ENCODE measurements at places on chromosomes 12 and 14.

DNA sequence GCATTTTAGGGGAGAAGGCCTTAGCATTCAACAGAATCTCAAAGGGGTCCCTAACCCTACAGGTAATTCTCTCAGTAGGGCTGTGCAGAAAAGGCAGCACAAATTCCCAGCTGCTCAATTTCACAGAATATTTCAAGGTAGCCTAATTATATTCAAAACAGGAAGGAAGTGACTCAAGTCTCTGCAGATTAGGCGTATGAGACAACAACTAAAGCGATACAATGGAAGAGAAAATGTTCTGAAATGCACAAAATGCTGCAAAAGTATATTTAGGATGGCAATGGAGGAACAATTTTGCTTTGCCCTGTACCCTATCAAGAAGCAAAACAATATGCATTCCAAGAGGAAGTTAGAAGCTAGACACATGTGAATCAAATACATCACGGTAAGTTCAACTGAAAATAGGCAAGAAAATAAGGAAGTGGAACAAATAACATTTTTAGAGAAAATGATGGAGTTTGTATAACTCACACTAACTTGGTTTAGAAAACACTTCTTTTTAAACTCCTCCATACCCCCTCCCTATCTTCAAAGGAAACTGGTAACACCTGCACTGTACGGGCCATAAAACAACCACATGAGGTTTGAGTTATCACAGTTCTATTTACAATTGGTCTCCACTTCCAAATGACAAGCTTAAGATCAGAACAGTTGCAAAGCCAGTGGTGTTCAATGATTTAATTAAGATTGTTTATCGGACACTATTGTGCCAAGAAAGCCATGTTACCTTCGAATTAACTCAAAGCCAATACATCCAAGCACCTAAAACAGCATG lies 1.6 kb downstream of the GIT2 start:
- no peak for DNase-seq

DNA sequence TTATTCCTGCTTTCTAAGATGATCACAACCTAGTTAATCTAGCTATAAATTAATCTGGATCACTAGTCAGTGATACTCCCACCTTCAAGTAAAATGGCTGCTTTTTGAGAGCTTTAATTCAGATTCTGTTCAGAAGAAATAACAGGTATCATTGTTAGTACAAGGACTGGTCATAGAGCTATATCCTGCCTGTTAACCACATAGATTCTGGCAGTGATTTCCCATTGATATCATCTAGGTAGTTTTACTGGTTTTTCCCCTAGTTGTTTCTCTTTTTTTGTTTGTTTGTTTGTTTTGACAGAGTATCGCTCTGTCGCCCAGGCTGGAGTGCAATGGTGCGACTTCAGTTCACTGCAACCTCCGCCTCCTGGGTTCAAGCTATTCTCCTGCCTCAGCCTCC lies 39.0 kb upstream of the HIF1A start:
- DNase-seq = no peak

DNA sequence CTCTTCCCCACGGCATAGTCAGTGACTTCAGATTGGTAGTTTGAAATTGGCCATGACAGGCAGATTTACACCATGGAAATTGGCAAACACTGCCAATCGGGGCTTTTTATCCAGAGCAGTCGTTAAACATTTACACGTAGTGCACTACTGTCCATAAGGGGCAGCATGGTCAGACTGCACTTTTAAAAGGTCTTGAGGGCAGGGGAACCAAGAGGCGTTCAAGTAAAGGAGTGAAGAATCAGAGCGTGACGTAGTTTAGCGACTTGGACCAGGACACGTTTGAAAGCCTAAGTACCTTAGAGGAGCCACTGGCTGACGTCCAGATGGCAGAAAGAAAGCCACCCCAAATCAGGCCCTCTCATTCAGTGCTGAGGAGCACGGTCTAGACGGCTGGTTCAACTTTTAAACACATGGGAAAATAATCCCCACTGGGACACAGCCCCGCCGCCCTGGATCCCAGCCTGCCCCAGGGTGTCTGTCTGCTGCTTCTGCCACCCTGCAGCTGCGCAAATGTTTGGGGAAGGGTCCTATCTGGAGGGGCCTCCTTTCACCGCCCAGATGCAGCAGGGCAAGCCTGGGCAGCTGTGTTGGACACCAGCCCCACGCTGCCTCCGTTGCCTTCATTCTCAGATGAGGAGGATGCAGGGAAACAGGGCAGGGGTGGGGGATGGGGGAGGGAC lies 52.5 kb upstream of the PPP2R5C start:
- DNase-seq = no peak

DNA sequence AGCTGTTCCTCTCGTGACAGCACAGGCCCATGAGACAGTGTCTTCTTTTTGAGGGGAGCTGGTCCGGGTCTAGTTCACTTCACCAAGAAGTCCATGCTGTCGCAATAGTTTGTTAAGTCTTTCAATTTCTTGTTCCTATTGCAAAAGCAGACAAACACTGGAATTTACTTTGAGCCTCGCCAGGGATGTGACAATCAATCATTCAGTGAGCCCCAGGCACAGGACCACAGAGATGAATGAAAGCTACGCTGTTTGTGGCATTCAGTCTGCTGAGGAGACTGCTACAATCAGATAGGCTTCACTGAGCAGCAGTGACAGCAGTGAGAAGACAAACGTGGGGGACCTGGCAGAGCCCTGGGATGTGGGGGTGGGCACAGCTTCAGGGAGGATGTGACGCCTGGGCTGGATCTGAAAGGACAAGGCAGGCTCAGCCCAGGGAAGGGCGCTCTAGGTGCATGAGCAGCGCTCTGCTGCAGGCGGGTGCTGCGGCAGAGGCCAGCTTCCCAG lies 35.5 kb downstream of the TCTN1 start:
- DNase-seq = no peak

DNA sequence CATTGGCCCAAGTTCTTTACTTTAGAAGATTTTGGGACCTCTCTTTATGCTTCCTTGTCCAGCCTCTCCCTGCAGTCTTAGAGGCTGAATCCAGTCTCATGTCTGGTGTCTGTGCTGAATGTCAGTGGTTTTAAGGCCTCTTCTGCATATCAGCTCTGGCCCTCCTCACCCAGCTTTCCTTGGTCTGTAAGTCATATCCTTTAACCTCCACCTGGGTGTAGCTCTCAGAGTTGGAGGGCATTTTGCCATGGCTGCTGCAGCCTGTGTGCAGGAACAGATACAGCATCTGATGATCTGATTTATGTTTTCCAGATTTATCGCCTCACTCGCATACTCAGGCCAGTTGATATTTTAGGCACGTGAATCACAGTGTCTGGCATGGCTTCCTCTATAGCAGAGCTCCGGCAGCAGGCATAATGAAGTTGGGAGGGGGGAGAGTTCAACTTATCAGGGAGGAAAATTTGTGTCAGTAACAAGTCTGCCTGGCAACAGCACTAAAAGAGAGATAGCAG lies 335.0 kb downstream of the PCNX1 start:
- no peak for DNase-seq

DNA sequence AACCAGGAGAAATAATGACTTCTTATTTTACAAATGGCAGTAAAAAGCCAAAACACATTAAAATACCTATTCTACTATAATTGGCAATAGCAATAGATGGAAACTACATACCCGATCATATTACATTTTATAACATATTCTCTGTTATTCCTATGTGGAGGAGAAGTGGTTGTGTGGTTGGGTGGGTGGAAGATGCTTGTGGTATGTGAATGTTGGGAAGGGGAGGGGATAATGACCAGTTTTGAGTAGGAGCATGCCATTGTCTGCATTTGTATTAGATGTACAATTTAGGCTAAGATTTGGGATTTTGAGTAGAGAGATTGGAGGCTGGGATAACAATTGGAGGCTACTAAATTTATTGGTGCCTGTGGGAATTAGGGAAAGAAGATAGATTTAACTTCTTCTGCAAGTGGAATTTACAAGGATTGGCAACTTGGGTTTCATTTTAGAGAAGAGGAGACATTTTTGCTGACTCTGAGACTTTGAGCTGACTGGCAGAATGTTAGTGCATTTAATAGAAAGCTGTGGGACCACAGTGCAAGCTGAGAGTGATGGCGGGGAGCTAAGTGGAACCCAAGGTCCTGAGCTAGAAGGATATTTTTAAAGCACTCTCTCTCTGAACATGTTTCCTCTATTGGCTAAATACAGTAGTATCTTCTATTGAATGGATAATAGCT lies 65.2 kb downstream of the SLC16A7 start:
- no peak for DNase-seq

DNA sequence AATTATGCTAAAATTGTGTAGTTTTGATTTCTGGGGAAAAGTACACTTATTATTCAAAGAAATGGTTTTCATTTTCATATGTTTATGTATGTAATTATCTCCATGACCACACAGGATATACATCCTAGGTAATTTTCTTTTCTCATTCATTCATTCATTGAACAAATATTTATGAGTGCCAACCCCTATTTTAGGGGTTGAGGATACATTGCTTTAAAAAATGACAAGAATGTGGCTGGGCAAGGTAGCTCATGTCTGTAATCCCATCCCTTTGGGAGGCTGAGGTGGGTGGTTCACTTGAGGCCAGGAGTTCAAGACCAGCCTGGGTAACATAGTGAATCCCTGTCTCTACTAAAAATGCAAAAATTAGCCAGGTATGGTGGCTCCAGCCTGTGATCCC lies 40.9 kb downstream of the SGPP1 start:
- no peak for DNase-seq

DNA sequence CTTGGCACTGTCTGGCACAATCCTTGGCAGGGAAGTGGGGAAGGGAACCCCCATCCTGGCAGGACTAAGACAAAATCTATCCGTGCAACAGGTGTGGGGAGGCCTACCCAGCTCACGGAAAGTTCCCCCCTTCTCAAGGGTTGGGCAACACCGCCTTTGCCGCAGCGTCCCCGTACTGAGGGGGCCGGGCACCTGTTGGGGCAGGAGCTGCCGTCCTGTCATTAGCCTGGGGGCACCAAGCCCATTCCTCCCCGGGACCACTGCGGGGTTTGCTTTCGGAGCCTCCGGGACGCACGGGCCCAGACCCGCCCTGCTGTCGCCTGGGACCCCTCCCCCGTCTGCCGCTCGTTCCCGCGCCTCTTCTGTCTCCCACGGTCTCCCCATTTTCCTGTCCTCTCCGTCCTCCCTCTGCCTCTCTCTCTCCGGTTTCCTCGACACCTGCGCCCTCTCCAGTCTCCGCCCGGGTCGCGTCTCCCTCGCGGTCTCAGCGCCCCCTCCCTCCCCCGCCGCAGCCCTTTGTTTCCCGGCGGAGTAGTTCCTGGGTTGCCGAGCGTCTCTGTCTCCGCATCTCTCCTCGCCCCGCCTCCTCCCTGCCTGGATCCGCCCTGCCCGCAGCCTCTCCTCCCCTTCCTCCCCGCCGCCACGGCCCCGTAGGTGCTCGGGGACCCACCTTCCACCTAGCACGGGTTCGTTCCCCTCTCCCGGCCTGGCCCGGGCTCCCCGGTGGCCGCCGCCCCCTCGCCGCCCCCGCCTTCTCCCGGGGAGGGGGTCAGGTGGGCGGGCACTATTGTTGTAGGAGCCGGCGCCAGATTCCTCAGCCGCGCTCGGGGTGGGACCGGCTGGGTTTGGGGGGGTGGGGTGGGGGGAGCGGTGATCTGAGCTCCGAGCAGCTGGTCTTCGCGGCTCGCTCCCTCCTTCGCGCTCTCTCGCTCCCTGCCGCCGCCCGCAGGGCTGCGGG lies at the start of gene CACNB3:
CACNB3 (plus strand) TSS at position 624 of the 958 bp plus-strand sequence. CDS start 434 bp downstream, outside the sequence.
- DNase-seq = peak; percentile 66

DNA sequence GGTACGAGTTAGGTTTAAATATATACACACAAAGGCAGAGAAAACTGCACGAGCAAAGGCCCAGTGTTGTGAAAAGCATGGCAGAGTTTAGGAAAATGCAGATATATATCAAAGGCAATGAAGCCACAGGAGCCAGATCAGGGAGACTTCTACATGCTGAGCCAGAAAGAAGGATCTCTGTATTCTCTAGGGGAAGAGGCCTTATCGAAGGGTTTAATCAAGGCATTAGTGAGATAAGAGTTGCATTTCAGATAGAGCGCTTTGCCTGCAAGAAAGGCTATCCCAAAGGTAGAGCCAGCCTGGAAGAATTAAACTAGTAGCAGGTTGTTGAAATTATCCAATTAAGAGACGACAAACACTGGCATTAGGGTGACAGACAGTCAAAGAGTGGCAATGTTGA lies 7.6 kb downstream of the PTPRO start:
- no peak for DNase-seq

DNA sequence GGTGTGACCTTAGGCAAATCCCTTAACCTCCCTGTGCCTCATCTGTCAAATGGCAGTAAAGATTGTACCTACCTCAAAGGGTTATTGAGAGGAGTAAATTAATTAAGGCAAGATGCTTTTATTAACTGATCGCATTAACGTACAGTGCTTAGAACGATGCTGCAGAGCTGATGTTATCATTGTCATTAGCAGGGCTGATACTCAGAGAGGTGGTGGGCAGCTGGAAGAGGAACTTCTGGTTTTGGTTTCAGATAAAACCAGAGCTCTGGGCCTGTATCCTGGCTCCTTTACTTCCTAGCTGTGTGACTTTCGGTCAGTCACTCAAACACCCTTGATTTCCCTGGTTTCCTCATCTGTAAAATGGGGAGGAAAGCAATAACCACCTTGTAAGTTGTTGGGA lies 55.1 kb downstream of the CALM1 start:
- DNase-seq = no peak
